Stimulated activated effector memory CD8-positive, alpha-beta T cell treated with anti-CD3 and anti-CD28 coated beads, Interleukin-12 subunit alpha, Interleukin-12 subunit beta, amount 100 ng/mL, for 72 hours (primary cell): ENCODE measurements at places on chromosomes 2 and 18.

- no peak for DNase-seq
Measured at GRCh38 chr2:63631501-63631900, 42.7 kb downstream of the MDH1 start.

DNA sequence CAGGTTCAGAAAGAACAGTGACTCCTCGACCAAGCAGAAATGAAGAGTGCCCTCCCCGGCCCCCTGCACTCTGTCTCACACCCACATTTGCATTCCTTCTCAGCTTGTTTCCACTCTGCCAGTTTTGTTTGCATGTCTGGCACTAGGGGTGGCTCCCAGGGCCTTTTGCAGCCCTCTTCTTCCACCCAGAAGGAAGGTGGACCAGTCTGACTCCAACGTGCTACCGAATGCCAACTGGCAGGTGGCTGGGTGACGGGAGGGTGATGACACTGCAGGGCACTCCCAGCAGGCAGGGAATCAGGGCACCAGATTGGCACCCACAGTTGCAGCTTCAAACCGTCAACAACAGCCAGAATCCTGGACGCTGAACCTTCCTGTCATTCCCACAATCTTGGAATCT is 371.1 kb downstream of the TXNL1 start:
- no peak for DNase-seq

DNA sequence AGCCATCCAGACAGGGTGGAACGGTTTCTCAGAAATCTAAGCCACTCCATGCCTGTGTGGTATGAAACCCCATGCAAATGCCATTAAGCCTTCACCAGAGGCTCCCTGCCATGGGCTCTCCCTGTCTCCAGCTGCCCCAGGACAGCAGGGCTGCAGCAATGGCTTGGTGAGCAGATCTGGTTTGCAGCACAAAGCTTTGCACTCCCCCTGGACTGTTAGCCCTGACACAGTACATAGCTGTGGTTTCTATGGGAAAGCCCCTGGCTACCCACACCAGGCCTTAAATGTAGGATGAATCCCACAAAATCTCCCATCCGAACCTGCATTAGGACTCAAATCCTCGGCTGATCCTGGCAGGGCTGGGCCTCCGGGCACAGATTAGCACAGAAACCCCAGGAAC is 291.6 kb downstream of the TNS1 start:
- no peak for DNase-seq

GRCh38 chr2:45728458-45728942 is 77.0 kb downstream of the PRKCE start:
- DNase-seq = no peak

- no peak for DNase-seq
Measured at GRCh38 chr2:86204458-86204857, 5.2 kb downstream of the MRPL35 start.

- no peak for DNase-seq
Measured at GRCh38 chr2:98805412-98806171, 74.7 kb upstream of the MGAT4A start.

- DNase-seq = no peak
Measured at GRCh38 chr2:40256008-40256407, 195.9 kb downstream of the SLC8A1 start.

GRCh38 chr2:69175790-69176715 is 163.1 kb downstream of the ANTXR1 start:
- no peak for DNase-seq
